Femur (tissue), 1 donor: ENCODE measurements at places on chromosomes 13 and 19.
A peak's percentile ranks its signal among the peaks of the same experiment; 100 is the strongest.

DNA sequence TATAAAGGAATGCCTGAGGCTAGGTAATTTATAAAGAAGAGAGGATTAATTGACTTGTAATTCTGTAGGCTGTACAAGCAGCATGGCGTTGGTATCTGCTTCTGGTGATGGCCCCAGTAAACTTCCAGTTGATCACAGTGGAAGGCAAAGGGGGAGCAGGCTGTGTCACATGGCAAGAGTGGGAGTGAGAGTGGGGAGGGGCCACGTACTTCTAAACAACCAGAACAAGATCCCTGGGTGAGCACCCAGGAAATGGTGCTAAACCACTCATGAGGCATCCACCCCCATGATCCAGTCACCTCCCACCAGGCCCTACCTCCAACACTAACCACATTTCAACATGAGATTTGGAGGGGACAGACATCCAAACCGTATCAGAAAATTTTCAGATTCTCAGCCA lies 3.0 kb upstream of the RNF113B start:
- no peak for DNase-seq

DNA sequence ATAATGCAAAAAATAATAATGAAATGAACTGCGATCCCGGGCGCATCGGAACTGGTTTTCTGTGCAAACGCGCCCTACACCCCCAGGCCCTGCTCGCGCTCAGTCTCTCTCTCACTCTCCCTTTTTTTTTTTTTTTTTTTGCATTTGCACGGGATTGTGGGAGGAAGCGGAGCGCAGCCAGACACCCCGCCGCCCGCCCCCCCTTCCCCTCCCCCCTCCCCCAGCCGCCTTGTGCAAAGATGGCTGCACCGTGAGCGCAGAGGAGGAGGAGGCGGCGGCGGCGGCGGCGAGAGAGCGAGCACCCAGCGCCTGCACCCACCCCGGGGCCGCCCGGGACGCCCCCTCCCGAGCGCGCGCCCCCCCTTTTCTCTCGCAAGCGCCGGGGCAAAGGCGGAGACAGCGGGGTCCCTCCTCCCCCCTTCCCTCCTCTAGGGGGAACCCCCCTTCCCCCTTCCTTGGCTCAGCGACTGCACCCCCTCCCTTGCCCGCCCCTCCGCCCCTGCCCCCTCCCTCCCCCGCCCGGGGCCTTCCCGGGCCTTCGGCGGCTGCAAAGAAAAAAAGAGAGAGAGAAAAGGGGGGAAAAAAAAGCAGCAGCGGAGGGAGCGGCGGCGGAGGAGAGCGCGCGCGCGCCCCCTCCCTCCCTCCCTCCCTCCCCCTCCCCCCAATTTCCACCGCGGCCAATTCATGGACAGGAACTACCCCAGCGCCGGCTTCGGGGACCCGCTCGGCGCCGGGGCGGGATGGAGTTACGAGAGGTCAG lies at the start of gene PRR12:
Gene PRR12, plus strand, starts transcription at position 212 of the 760 bp plus-strand sequence. Its CDS starts 473 bp downstream, at position 685.
- peak; percentile 92 for DNase-seq

GRCh38 chr13:23716401-23716800 lies 146.2 kb downstream of the TNFRSF19 start:
- DNase-seq = no peak

DNA sequence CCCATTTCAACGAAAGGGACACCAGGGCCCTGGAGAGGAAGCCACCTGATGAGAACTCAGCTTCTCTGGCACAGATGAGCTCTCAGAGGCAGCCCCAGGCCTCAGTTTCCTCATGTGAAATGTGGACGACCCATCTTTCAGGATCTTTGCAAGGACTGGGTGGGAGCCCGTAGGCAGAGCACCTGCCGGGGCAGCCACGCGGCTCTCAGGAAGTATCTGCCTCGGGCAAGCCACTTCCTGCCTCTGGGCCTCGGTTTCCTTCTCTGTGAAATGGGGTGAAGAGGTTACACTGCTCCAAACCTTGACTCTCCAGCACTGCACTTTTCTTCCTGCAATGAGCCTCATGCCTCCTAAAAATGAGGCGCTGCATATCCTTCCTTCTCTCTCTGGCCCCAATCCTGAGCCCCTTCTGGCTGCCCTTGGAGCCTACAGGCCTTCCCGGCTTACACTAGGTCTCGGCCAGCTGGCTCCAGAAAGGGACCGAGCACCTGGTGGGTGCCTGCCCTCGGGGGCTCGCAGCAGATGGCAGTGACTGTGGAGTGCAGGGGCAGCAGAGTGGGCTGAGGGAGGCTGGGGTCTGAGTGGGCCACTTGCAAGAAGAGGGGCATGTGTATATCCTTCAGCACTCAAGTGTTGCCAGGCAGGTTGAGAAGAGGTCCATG lies 3.5 kb downstream of the SSBP4 start:
- DNase-seq = no peak

GRCh38 chr19:46785054-46785979 lies 3.1 kb downstream of the SLC1A5 start:
- no peak for DNase-seq

GRCh38 chr13:41130356-41130755 lies 2.2 kb downstream of the KBTBD6 start:
- no peak for DNase-seq

GRCh38 chr13:101298517-101298916 lies 117.8 kb downstream of the NALCN start:
- DNase-seq = no peak

- DNase-seq = no peak
Observed at GRCh38 chr13:109348519-109349258, 437.7 kb downstream of the IRS2 start.

- no peak for DNase-seq
Observed at GRCh38 chr13:99982731-99983498, 1.3 kb downstream of the ZIC2 start.

DNA sequence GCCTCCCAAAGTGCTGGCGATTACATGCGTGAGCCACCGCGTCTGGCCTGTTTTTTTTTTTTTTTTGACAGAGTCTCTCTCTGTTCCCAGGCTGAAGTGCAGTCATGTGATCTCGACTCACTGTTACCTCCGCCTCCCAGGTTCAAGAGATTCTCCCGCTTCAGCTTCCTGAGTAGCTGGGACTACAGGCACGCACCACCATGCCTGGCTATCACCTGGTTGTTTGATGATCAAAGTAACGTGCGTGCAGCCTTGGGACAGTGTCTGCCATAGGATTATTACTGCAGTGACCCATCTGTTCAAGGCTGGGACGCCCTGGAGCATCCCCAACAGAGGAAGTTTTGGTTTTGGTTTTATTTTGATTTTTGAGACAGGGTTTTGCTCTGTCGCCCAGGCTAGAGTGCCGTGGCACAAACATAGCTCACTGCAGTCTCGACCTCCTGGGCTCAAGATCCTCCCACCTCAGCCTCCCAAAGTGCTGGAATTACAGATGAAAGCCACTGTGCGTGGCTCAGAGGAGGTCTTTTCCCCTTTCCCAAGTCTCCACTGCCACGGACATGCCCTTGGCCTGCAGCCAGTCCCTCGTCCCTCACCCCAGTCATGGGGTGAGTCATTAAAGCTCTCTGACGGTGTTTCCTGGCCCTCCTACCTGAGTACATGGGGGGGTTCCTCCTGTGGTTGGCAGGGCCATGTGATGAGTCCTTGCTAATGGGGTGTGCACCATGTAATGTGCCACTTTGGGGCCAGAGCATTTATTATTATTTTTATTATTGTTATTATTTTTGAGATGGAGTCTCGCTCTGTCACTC lies 65.6 kb downstream of the IER2 start:
- DNase-seq = no peak
